ENCODE measurements at places on chromosomes 2 and 18.
A peak's percentile ranks its signal among the peaks of the same experiment; 100 is the strongest.

- no peak for DNase-seq
Observed at GRCh38 chr2:216112926-216113325, 3.8 kb downstream of the XRCC5 start.

DNA sequence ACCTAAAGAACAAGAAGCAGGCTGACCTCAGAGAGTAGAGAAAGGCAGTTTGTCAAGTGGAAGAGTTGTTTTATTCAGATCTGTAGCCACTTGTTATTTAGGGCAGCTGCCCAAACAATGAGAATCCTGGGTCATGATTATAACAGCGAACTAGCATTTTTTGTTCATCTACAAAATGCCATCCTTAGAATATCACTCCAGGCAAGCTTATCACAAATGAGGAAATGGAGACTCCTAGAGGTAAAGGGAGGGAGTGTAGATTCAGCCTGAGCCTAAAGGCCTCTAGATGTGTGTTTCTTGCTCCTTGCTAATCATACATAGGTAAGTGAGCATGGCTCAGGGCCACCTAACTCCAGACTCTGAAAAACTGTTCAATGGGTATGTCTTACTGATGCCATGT, 126.1 kb downstream of the HNMT start:
- no peak for DNase-seq

DNA sequence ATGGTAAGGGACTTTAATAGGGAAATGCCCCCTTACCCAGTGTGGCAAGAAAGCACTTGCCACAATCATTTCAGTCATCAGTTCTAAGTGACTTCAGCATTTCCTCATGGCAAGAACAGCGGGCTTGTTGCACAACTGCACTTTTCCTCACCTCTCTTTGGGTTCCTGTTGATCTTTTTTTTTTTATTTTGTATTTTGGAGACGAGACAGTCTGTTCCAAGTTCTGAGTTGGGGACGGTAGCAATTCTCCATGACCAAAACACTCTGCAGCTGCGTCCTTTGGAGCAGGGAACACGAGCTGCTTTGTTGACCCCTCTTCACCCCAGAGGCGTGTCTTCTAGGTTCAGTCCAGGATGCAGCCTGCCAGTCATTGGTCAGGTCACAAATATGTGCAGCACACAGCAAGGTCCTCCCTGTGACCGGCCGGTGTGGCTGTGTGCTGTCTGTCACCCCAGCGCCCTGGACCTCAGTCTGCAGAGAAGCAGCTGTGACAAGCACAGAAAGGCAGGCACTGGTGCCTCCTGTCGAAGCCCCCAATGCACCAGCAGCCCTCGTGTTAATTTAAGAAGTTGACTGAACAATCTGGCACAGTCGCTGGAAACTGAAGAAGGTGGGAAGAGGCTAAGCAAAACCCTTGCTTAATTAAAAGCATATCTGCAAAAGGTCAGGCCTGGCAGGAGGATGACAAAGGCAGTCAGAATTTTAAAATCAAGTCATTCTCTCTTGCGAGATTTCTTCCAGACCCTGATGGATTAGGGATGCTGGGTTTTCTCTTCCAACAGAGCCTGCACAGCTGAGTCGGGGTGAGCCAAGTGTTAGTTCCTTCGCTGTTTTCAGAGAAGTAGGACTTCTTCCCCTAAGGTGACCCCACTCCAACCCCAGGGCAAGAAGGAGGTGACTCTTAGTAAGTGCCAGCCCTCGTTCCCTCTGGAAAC, 96.7 kb upstream of the COPS8 start:
- no peak for DNase-seq

- DNase-seq: no peak
Observed at GRCh38 chr2:133847591-133847990, 279.3 kb upstream of the NCKAP5 start.

GRCh38 chr2:226649871-226650660, 149.6 kb downstream of the IRS1 start:
- DNase-seq: no peak

GRCh38 chr2:202064171-202064880, 8.7 kb upstream of the KIAA2012 start:
- DNase-seq: no peak

DNA sequence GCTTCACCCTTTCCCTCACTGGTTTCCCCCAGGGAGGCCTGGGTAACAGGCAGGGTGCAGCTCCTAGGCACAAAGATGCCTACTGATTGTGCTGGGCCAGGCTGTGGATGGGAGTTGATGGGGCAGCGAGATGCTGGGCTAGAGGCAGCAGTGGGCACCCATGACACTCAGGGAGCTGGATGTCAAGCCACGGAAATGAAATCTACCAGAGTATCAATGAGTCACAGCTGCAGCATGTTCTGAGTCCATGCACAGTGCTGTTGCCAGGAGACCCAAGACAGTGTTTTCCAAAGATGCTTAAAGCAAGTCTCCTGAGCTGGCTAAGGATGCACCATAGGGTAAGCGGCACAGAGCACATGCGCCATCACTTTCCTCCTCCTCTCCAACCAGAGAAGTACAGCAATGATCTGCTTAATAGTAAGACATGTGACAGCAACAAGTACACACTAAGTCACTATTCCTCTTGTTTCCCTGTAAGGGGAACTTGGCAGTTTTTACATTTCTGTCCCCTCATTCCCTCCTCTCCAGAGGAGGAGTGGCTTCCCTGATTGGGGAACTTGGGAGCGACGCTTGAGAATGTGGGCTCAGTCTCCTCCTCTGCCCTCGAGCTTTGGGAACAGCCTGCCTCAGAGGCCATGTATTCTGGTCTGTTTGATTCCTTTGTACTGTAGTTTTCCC, 57.2 kb downstream of the CDC42EP3 start:
- no peak for DNase-seq

- peak; percentile 26 for DNase-seq
Observed at GRCh38 chr2:173354582-173355131, at the start of gene CDCA7. CDCA7 (plus strand) TSS chr2:173354872; CDS start chr2:173354964, 92 bp downstream.

- DNase-seq: no peak
Observed at GRCh38 chr2:99562516-99562915, 72.7 kb upstream of the REV1 start.

- DNase-seq: no peak
Observed at GRCh38 chr2:220101980-220102379, 474.6 kb downstream of the SLC4A3 start.

DNA sequence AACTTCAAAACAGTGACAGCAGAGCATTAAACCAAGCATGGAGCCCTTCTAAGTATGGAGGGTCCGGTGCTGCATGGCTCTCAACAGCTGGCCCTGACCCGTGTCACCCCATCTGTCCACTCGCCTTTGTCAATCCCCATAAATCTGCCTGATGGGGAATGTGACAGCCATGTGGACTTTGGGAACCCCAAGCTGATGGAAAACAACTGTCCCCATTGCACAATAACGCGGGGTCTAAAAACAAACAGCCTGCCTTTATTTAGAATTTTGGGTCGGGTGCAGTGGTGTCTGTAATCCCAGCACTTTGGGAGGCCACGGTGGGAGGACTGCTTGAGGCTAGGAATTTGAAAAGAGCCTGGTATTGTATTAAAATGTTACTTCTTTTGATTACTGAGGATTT, 17.1 kb upstream of the THADA start:
- no peak for DNase-seq

- no peak for DNase-seq
Observed at GRCh38 chr2:202530038-202530437, 104.7 kb upstream of the FAM117B start.

DNA sequence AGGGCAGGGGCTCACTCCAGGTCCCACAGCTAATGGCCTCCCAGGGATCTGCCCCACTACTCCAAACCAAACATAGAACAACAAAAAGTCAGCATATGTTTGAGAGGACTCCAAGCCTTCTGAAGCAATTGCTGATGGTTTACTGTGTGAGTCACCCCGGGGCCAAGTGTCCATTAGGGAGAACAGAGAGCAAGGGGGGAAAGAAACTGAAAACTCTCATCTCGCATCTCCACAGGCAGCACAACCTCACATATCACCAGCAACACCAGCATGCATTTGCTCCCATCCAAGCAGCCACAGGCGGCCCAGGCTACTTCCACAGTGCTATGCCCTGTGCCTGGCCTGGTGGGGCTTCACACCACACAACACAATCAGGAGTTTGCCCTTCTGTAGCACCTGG, 39.1 kb downstream of the CYRIA start:
- no peak for DNase-seq

- no peak for DNase-seq
Observed at GRCh38 chr2:46540496-46541331, 61.3 kb downstream of the TMEM247 start.

DNA sequence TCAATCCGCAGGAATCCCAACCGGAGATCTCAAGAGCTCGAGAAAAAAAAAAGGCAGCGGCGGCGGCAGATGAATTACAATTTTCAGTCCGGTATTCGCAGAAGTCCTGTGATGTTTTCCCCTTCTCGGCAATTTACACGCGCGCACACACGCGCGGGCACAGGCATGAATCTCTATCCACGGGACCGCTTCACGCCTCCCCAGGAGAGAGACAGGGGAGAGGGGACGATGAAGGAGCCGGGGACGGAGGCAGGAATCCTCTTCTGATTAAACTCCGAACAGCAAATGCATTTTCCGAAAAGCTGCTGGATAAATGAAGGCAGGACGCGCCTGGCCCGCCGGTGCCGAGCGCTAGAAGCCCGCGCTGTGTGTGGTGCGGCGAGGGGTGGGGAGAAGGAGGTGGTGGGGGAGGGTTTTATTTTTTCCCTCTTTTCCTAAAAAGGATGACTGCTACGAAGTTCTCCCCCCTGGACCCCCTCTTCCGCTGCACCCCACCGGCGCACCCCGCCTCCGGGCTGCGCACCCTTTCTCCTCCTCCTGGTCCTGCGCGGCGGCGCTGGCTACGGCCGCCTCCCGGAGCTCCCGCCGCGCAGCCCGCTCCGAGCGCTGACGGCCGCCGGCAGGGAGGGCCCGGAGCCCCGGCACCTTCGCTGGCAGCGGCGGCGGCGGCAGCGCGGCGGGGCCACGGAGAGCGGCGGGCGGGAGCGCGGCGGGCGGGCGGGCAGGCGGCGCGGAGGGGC, at the start of gene BCL2:
Gene BCL2 (minus strand): TSS at position 387 of the 740 bp plus-strand sequence.
- DNase-seq: no peak
